ENCODE measurements at places on chromosomes 11 and 22.

DNA sequence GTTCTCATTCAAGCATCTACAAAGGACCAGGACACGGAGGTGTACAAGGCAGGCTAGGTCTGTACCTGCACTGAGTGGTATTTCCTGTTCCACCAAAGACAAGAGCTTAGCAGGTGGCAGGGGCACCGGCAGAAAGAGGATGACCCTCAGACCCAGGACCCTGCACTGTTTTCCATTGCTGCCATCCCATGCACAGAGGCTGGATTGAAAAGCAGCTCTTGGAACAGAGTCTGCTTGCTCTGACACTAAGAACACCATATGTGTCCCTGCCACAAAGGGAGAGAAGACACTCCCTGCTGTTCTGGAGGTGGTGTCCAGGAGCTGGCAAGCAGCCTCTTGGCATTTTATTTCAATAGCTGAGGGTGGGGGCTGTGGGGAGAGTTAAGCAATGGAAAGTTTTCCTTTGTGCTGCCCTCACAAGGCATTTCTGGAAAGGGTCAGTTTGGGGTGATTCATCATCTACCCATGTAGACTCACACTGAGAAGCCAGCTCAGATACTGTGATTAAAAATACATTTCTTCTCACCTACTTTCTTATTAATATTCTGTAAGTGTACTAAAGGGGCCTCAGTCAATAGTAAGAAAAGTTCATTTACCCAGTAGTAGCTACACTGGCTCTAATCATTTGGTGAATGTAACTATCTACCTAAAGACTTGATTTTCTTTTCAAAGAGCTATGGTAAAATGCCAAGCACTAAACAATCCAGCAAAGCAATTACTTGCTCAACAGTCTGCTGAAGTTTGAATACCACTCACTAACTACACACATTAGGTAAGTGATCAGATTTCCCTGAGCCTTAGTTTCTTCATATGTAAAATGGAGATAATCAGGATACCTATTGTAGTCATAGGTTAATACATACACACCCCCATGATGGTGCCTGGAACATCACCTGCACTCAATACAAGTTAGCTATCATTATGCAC lies 55.2 kb downstream of the SLC1A2 start:
- no peak for DNase-seq

DNA sequence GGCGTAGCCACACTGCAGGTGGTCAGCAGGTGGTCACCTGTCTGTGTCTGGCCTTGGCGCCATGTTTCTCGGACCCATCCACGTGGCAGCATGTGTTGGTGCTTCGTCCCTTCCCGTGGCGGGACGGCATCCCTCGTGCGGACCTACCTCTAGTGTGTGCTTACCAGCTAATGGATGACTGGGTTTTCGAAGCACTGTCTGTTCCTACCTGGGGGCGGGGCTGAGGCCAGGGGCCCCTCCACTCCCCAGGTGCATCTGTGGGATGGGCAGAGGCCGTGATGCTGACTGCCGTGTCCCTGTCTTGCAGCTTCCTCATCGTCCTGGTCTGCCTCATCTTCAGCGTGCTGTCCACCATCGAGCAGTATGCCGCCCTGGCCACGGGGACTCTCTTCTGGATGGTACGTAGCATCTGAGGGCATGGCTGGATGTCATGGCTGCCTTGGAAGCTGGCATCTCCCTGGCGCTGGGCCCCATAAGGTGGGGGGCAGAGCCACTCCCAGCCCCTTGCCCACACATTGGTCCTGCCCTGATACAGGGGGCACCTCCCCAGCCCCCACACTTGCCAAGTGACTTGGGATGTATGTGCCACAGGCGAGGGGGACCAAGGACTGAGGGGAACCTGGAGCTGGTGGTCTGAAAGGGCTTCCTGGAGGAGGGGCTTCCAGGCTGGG lies 82.9 kb downstream of the KCNQ1 start:
- DNase-seq: no peak

GRCh38 chr22:47606426-47606825 lies 844.0 kb downstream of the TBC1D22A start:
- DNase-seq: no peak

DNA sequence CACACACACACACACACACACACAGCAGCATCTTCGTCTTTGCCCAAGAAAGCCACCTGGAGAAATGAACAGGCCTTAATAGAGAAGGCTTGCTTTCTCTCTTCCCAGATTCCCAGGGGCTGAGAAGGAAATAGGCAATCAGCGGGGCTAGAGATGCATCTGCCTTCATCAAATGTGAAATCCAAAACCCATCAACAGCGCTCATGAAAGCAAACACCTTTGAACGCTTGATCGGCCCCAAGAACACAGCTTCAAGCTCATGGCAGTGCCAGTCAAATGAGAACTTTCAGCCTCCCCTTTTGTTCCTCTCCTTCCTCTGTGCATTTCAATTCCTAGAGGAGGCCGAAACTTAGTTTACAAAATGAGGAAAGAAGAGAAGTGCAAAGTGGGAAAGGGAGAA lies 122.7 kb downstream of the EFCAB6 start:
- DNase-seq: peak; percentile 78

- no peak for DNase-seq
Measured at GRCh38 chr11:23023319-23023718, 163.0 kb upstream of the CCDC179 start.

DNA sequence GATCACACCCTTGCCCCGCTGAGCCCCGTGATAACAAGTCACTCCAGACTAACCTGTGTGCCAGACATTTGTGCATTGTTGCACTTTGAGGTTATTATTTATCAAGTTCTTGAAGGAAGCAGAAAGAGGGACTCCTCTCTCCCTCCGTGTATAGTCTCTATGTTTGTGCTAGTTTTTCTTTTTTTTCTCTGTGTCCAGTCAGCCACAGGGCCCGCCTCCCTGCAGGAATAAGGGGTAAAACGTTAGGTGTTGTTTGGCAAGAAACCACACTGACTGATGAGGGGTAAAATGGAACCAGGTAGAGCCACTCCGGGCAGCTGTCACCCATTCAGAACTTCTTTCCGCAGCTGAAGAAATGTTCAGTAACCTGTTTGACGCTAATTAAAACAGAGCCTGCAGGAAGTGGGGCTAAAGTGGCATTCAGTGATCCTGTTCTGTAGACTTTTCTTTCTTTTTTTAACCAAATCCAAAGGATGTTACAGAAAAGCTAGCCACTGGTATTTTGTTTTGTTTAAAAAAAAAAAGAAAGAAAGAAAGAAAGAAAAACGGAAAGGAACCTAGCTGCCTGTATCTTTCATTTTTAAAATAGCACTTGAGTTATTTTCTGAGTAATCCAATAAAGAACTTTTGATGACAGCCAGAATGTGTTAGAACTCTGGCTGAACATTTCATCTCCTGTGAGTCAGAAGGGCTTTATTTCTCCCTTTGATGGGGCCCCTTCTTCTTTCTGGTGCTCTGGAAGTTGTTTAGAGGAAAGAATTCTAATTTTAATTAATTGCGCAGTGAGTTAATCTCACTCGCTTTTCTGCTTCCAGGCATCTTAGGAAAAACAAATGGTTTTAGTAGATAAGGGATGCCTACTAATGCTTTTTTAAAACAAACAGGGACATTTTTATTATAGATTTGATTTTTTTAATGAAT lies 58.2 kb downstream of the COMMD9 start:
- DNase-seq: no peak

DNA sequence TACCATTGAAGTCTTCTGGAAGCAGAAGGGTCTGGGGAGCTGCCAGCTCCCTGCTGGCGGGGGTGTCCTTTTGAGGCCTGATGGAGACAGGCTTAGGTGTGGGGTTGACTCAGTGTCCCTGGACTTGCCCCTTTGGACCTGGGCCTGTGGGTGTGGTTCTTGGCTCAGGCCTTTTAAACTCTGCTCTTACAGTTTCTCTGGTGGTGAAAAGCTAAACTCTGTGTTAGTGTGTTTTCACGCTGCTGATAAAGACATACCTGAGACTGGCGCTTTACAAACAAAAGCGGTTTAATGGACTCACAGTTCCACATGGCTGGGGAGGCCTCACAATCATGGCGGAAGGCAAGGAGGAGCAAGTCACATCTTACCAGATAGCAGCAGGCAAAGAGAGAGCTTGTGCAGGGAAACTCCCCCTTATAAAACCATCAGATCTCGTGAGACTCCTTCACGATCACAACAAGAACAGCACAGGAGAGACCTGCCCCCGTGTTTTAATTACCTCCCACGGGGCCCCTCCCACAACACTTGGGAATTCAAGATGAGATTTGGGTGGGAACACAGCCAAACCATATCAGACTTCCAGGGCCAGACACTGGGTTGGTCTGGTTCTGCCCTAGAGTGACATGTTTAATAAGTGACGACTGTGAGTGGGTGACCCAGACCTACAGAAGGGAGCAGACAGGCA lies 26.5 kb downstream of the GRAMD4 start:
- no peak for DNase-seq

DNA sequence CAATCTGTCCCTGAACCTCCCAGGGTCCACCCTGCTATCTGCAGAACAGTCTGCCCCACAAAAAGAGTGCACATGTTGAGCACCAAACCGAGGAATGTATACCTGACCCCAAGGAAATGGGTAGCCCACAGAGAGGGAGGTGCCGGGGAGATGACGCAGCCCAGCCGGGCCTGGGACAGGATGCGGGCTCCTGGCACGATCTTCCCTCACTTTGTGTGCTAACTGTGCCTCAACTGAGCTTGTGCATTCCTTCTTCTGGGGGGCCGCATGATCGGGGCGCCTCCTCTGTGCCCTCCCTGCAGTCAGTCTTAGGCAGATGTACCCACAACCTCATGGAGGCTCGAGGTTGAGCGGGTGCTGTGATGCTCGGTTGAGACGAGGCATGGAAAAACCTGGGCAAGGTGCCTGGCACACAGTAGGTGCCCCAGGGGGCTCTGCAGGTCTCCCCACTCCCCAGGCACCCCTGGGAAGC lies 2.4 kb downstream of the GAS2L1 start:
- DNase-seq: no peak

- no peak for DNase-seq
Measured at GRCh38 chr22:46774253-46774979, 12.0 kb downstream of the TBC1D22A start.

- DNase-seq: no peak
Measured at GRCh38 chr11:122714484-122714883, 59.0 kb downstream of the UBASH3B start.

DNA sequence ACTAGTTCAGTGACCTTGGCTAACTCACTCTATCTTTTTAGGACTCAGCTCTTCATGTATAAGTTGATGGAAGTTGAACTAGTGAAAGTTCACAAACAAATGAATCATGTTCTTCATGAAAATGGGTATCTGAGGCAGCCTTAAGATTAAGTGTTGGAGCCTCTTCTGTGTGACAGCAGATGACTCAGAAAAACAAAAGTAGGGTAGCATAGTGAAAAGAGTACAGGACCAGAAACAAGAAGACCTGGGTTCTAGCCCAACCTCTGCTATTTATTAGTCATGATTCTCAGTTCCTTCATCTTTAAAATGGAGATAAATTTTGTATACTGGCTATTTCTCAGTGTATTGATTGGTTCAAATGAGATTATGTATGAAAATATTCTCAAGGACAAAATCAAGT lies 60.2 kb downstream of the USP35 start:
- DNase-seq: no peak

- no peak for DNase-seq
Measured at GRCh38 chr11:76554767-76555166, 109.9 kb downstream of the EMSY start.

- no peak for DNase-seq
Measured at GRCh38 chr22:20983081-20983771, 1.1 kb downstream of the LZTR1 start.

All from NCI-H2171 (cell line).